Upper lobe of right lung (tissue), 1 donor: ENCODE measurements at places on chromosomes 3 and 15.

- DNase-seq = no peak
Observed at GRCh38 chr3:117433427-117433826, 723.8 kb downstream of the TUSC7 start.

DNA sequence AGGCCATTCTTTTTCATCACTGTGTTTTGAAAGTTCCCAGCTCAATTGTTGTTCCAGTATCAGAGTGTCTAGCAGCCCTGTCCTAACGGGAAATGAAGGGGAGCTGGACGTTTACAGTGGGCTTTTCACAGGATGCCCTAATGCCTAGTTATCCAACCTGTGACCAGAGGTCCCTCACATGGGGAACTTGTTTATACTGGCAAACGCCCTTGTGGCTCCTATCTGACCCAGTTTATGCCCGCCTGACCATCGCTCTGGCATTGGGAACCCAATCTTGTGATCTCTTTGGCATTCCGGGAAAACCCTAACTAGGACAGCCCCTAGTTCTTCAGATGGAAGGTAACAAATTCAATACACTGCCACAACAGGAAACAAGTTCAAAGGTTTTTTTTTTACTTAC is 14.5 kb upstream of the MYRIP start:
- no peak for DNase-seq

DNA sequence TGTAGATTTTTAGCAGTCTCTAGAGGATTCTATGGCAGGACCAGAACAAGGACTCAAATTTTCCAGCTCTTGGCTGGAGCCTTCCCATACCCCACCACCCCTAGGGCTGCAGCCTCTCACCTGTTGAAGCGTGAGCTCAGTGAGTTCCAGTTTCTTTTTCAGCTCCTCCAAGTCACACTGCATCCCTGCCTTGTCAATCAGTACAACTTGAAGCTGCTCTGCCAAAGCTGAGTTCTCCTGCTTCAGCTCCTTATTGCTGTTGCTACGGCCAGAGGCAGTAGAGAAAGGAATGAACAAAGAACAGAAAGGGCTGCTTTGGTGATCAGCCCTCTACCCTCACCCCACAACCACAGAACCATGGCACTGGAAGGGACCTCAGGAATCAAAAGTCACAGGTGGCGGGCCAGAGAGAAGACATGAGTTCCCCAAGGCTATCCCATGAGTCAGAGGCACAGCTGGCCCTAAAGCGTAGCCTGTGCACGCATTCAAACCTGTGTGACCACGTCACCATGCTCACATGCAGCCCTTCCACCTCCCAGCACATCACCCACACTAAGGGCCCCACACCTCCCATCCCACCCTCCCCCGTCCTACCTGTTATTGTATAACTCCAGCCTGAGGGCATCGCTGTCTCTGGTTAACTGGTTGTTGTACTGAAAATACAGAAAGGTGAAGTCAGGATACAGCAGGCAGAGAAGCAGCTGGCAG is 83.3 kb upstream of the C2CD4B start:
- DNase-seq = no peak

DNA sequence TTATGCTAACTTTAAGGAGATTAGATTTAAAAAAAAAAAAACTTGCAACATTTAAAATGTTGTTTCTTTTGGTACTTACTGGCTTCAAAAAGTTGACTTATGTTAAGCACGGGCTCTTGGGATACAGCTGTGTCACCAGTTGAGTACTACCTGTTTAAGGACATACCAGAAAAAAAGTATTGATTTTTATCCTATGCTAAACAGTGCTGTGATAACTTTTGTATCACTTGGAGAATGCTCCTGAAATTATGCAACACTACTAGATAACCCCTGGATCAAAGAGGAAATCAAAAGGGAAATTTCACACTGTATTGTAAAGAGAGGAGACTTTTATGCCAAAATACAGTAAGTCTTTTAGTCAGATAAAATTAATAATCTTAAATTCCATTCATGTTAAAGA is 77.7 kb downstream of the SLMAP start:
- no peak for DNase-seq

DNA sequence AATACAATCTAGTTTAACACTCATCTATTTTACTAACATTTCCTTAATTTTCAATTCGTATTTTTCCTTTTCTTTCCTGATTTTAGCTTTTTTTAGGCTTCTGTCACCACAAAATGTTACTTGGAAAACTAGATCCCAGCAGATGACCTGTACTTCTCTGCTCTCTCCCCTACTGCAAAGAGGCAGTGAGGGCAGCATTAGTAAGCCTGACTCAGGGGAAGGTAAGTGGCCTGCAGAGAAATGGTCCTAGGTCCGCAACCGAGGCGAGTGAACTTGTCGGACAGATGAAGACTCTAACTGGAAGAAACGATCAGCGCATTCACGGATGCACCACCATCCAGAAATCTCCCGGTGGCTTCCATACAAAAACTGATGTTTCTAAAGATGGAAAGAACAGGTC is 20.4 kb downstream of the TMEM43 start:
- no peak for DNase-seq
